ENCODE measurements at places on chromosomes 4 and X.

DNA sequence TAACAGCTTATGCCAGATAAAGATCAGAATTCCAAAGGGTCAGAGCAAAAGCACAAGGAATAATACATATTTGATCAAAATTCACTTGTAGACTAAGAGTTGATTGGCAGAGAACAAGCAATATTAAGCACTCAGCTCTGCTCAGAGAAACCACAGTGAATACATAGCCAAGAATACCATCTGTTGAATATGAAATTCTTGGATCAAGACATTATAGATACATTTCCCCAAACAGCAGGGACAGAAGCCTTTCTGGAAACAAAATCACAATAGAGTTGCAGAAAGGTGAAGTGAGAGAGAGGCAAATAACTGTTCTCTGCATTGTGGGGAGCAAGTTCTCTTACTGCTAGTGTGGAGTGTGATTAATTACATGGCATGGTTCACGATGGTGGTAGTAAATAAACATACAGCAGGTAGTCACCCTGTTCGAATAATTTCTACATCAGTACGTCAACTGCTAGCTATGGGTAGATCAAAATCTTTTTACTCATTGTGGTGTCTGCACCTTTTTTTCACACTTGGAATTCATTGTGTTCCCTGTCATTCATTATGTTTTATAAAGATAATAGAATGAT lies 366.7 kb downstream of the PCDH7 start:
- DNase-seq = no peak

- no peak for DNase-seq
Measured at GRCh38 chr4:101232074-101232776, 115.1 kb downstream of the PPP3CA start.

DNA sequence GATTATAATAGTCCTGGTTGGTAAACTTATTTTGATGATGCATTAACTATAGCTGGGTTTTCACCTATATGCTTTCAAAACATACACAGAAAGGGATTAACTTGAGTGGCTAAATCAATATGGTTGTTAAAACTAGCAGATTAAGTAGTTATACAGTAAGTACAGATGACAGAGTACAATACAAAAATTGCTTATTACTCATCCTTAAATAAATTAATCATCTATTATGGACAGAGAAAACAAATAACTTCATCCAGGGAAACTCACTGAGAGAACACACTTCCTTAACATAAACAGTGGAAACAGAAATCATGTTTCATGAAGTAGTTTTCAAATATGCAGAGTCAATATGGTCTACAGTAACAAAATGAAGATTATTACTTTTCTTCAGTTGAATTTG lies 133.4 kb downstream of the AREG start:
- DNase-seq = no peak

DNA sequence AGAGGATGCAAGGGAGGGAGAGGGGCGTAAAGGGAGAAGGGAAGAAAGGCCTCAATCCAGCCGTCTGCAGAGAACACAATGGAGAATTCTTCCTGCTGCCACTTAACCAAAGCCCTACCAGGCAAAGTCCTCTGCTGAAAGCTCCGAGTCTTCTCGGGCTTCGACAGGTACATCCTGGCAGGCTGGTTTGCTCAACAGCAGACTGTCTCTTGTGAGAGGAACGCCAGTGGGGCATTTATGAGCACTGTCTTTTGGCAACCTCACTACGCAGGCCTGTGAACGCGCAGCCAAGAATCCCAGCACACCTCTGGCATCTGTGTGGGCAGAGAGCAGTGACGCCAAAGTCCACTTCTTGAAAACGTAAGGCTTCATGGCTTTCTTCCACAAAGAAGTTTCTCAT lies 207.5 kb upstream of the FAM9B start:
- no peak for DNase-seq

GRCh38 chr4:76589872-76590797 lies 155.1 kb downstream of the SHROOM3 start:
- DNase-seq = no peak

GRCh38 chr4:188107931-188108843 lies 1.2 kb downstream of the TRIML2 start:
- DNase-seq = no peak

- DNase-seq = no peak
Measured at GRCh38 chr4:114383067-114383466, 215.5 kb upstream of the UGT8 start.

DNA sequence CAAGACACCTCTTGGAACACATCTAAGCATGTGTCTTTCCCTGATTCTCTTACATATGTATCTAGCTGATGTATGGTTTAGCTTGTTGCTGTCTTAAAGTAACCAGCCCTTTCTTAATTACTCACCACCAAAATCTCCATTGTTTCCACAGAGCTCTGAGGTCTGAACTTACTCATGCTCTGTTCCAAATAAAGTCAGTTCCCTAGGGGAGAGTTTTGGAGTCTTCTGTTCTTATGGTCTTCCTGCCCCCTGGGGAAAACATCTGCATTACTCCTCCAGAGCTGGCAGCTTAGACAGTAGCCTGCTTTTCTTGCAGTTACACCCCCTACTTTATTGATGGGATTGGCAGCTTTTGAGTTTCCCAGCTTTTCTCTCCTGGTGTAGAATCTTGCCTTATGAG lies 125.8 kb downstream of the EDA start:
- DNase-seq = no peak

- no peak for DNase-seq
Measured at GRCh38 chrX:154028502-154029184, 8.9 kb upstream of the IRAK1 start.

- no peak for DNase-seq
Measured at GRCh38 chr4:169645627-169646026, 25.2 kb downstream of the CLCN3 start.

DNA sequence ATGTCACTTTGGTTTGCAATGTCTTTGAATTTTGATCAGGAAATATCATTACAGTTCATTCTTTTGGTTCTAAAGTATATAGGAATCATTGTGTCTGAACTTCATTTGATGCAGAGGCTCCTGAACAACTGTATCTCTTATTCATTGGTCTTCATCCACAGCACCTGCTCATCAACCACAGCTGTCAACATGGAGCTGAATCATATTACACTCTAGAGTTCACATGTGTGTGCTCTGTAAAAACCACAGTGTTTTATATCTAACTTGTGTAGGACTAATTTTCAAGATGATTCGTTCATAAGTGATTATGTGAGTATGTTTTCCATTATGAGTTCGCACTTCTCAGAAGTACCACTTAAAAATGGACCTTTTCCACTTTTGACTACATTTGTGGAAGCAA lies 643.3 kb upstream of the FAM241A start:
- DNase-seq = no peak

DNA sequence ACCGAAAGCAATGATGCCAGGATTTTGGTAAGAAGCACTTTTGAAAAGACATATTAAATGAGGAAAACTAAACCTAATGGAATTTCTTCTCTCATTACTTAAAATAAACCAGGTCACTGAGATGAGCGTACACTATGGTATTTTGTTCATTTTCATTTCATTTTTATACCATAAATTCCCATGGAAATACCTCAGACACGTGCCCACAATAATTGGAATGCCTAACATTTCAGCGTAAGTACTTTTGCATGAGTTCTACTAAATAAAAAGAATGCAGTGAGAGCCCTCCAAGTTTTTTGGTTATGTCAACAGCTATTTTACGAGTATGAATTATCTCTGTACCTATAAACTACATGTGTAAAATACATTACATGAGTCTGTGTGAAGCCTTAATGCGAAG lies 3.2 kb downstream of the CAMK2D start:
- DNase-seq = no peak

DNA sequence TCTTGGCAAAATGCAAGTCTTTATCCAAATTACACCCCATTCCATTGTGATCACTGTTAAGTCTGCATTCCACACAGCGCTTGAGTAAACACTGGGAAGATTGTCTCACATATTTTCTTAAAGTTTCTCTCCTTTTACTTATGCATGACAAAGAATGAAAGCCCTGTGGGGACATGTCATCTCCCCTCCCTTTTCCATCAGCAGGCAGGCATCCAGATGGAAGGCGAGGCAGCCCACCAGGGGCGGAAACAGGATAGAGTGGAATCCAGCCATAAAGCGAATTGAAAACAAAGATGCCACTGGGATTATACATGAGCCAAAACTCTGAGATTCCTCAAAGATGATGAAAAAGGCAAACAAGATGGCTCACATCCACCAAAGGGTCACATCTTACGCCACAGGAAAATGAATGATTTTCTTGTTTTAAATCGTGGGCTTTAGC lies 78.2 kb downstream of the AFAP1 start:
- DNase-seq = no peak

GRCh38 chrX:104428231-104428630 lies 137.8 kb upstream of the IL1RAPL2 start:
- no peak for DNase-seq

DNA sequence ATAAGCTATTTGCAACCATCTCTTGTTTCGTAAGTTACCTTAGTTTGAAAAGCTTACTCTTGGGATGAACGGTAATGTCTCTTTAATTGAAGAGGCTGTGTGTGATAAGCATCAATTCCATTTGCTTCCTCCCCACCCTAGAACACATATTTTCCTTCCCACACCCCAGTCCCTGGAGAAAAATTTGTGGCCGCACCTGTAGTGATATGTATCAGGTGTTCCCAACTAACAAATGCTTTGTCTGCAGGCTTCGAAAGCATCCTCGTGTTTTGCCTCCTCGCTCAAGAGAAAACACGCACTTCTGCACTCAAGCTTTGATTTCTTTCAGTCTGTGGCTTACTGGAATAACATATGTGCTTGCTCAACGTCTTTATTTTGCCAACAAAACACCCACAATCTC lies 143.8 kb upstream of the OTUD4 start:
- no peak for DNase-seq

DNA sequence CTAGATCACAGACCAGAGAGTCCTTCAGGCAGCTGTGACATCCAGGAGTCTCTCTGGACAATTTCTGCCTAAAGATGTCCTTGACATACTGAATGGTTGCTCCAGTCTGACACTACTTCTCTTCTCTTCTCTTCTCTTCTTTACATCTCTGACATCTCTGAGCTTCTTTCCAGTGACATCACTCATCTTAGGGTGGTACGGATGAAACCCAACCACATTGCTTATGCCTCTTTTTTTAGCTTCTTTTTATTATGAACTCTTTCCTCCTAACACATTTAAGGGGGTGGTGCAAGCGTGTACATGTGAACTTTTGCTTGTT lies 39.4 kb upstream of the IRF2 start:
- no peak for DNase-seq

GRCh38 chr4:186693159-186693815 lies 30.4 kb downstream of the FAT1 start:
- no peak for DNase-seq

DNA sequence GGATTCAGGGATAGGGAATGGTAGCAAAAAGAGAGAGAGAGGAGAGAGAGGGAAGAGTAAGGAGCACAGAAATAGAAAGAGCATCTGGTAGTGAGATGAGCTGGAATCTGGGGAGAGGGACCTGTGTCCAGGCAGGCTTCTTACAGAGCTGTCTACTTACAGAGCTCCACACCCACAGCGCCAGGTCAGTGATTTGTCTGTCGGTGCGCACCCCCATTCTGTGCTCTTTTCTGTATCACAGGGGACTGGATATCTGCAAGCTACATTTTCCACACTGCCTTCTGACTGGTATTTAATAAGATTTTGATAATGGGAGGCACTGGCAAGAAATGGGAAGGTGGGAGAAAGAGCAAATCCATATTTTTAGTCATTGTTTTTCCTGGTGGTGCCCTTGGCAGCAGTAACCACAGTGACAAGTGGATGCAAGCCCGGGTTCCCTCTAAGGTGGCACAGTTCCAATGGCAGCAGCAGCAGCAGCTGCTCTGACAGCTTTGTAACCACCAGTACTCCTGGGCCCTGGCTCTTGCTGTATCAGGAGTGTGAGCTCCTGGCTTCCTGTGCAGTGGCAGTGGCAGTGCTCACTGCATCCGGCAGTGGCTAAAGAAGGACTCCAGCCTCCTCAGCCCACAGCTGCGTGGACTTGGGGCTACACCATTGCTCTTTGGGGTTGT lies 300.5 kb downstream of the TRIML1 start:
- no peak for DNase-seq

DNA sequence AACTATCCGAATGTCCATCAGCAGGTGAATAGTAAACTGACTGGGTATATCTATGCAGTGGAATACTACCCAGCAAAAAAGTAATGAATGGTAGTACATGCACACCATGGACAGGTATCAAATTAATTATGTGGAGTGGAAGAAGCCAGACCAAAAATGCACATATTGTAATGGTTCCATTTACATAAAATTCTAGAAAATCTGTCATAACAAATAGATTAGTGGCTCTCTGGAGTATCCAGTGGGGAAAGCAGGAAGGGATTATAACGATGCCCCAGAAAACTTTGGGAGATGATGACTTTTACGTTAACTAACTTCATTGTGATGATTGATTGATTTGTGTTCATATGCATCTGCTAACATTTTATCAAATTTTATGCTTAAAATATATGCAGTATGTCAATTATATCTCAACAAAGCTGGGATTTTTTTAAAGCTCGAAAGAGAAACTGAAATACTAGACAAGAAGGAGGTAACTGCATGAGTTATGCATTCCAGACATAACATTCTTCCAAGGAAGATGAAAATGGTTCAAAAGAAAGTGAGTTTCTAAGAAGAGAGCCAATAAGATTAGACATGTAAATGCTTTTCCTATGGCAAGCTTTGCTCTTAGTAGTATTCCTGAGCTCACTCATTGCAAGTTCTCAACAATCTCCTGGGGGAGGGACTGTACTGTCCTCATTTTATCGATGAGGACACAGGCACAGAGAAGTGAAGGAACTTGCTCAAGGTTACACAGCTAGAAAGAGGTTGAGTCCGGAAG lies 58.6 kb upstream of the MSX1 start:
- no peak for DNase-seq

GRCh38 chrX:13076176-13076961 lies 31.9 kb upstream of the FAM9C start:
- DNase-seq = no peak

DNA sequence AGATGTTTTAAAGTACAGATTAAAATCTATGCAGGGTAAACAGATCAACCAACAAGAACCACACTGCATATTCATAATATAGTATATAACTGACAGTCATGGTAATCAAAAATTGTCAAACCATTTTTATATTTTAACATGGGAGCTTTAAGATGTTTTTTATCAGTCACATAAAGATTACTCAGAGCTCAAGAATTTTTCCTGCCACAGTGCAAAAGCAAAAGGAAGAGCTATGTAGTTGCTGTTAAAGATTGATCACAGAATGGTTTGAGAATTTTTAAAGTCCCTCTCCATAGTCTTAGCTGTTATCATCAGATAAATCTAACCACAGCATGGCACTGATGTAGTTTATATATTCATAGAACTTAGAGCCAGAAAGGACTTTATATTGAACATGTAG lies 8.5 kb downstream of the RAB9B start:
- DNase-seq = no peak

DNA sequence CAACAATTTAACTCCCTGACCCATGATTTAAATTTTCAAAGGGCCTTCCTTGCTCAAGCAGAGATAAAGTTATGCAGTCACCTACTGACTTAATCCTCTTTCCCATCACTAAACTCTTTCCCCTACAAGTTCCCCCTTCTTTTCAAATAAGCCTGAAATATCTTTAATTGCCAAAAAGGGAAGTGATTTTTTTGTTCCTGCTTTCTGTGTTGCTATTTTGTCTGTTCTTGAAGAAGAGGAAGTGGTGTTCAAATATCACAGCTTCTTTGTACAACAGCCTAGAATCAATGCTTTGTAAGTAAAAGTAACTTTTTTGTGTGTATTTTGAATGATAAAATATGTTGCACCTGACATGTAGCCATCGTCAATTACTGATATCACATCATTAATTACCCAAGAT lies 595.9 kb downstream of the CENPC start:
- no peak for DNase-seq

Data from activated effector memory CD4-positive, alpha-beta T cell treated with Interleukin-2 at 50 U/mL for 16 hours (primary cell).